ENCODE measurements at places on chromosomes 11 and 22.

DNA sequence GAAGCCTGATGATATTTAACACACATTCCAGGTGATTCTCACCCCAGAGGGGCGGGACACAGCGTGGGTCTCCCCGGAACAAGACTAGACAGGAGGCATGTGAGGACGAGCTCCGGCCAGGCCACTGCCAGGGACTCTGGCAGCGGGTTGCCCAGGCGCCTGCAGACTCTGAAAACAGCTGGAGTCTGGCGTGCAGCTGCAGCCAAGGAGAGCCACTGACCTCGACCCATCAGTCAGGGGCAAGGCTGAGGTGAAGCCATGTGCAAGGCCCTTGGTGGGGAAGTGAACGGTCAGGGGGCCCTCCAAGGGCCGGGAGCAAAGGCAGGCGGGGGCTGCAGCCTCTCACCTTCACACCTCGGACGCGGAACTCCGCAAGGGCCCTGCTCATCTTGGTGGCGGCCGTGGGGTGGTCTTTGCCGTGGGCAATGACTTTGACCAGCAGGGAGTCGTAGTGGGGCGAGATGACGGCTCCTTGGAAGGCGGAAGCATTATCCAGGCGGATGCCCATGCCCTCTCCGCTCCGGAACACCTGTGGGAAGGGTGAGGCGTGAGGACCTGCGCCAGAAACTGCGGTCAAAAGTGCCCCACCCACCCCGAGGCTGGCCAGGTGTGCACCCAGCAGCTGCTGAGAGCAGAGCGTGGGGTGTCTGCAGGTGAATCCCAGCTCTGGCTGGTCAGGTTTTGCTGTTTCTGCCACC lies 6.7 kb downstream of the LRFN4 start:
- DNase-seq = no peak

- DNase-seq = no peak
Measured at GRCh38 chr22:39214006-39214382, 30.8 kb downstream of the PDGFB start.

- DNase-seq = no peak
Measured at GRCh38 chr11:62201376-62201775, 7.1 kb upstream of the SCGB2A1 start.

DNA sequence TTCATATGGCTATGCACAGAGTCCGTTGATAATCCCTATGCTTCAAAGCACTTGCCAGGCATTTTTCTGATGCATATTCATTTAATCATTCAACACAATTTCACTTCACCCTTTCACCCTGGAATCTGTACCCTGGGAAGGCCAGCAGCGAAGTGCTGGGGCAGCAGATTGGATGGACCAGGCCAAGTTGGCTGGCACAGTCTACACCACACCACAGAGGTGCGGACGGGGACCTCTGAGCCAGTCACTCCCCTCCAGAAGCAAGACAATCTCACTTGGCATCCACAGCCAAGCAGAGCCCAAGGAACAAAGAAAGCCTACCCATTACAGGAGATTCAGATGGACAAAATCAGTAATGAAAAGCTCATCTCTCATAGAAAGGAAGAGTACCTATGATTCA lies 130.2 kb downstream of the GALNT18 start:
- DNase-seq = no peak

- no peak for DNase-seq
Measured at GRCh38 chr22:31635638-31636306, 26.2 kb downstream of the PISD start.

- DNase-seq = no peak
Measured at GRCh38 chr11:19474211-19474610, 233.5 kb upstream of the E2F8 start.

DNA sequence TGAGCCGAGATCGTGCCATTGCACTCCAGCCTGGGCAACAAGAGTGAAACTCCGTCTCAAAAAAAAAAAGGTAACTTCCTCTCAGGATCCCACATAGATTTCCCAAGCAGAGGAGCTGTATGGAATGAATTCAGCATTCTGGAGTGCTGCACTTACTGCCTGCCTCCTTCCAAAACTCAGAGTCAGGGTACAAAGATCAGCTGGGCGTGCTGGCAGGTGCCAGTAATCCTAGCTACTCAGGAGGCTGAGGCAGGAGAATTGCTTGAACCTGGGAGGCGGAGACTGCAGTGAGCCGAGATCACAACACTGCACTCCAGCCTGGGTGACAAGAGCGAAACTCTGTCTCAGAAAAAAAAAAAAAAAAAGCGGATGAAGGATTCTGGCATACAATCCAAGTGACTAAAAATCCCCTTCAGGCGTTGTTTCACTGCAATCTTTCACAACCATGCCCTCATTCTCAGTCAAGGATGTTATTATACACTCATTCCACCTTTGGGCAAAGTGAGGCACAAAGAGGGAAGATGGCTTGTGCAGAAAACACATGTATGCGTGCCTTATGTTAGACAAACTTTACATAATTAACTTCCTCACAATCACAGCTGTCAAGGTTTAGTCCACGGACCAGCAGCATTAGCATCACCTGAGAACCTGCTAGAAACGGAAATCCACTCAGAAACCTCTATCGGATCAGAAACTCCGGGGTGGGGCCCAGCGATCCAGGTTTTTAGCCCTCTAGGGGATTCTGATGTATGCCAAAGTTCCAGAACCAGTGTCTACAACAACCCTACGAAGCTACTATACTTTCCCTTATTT lies 1.1 kb upstream of the NOL12 start:
- no peak for DNase-seq

DNA sequence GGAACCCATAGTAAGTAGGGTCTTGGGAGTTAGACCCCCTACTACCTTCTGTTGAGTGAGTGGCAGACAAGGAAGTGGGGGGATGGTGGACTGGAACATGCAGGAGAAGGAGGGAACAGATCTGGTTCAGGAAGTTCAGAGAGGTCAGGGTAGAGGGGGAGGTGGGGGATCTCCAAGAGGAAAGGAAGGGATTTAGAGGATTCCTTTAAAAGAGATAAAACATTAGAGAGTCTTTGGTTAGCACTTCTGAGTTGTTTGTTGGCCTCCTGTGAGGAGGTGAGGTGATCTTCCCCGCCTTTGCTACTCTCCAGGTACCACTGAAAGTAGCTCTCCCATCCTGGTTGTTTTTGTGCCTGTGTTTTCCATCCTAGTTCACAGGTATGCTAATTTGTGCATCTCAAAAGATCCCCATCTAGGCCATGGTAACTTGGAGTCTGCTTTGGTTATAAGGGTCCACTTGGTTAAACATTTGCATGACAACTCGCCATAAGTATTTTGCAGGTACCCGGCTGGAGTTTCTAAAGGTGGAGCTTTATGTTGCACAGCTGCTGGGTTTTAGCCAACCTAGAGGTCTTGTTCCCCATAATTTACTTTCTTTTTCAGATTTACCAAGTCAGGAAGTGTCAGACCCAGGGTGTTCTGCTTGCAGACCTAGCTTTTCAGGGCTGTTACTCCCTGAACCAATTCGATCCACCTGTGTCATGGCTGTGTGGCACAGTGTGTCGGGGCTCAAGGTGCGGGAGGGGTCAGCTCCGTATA lies 79.3 kb upstream of the SORL1 start:
- no peak for DNase-seq

GRCh38 chr11:15901790-15902189 lies 454.6 kb downstream of the SOX6 start:
- DNase-seq = no peak

- no peak for DNase-seq
Measured at GRCh38 chr11:133808393-133809140, 36.7 kb downstream of the SPATA19 start.

DNA sequence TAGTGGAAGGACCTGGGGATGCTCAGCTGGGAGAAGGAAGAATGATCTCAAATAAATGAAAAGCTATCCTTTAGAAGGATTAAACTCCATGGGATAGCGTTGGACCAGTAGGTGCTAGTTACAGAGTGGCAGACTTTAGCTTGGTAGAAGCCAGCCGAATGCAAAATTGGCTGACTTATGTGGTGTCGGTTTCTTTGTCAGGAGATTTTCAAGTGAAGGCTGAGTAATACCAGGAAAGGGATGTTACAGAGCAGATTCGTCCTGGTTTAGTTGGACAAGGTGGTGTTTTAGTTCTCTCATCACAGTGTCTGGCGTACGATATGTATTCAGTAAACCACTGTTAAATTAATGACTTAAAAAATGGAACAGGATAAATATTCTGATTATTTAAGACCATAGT lies 26.0 kb downstream of the FDX1 start:
- DNase-seq = no peak

DNA sequence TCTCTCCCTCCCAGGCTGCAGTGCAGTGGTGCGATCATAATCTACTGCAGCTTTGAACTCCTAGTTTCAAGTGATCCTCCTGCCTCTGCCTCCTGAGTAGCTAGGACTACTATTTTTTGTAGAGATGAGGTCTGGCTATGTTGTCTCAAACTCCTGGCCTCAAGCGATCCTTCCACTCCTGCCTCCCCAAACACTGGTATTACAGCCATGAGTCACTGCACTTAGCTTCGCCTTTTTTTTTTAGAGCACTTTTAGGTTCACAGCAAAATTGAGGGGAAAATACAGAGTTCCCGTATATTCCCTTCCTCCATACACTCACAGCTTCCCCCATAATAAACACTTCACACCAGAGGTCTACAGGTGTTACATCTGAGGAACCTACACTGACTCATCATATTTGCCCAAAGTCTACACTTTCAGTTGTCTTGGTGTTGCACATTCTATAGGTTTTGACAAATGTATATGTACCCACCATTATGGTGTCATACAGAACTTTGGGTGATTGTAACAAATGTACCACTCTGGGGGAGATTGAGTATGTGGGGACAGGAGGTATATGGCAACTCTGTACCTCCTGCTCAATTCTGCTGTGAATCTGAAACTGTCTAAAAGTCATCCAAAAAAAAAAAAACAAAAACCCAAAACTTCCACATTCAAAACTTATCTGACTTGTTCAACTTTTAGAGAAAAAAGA lies 11.3 kb upstream of the SLC37A4 start:
- DNase-seq = no peak

DNA sequence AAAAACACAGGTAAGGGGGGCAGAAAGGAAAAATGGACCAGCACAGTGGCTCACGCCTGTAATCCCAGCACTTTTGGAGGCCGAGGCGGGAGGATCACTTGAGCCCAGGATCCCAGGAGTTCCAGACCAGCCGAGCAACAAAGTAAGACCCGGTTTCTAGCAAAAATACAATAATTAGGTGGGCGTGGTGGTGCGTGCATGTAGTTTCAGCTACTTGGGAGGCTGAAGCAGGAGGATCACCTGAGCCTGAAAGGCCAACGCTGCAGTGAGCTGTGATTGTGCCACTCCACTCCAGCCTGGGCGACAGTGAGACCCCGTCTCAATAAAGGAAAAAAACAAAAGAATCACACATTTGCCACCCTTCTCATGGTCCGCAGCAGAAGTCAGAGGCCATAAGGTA lies 519.4 kb downstream of the BRD1 start:
- DNase-seq = no peak

- no peak for DNase-seq
Measured at GRCh38 chr11:35340715-35341114, 78.6 kb downstream of the SLC1A2 start.
